ENCODE measurements at places on chromosomes 12 and 14.
A peak's percentile ranks its signal among the peaks of the same experiment; 100 is the strongest.

GRCh38 chr12:6041891-6042290, 82.6 kb downstream of the VWF start:
- no peak for DNase-seq

- no peak for DNase-seq
Measured at GRCh38 chr14:92902726-92903125, 20.2 kb upstream of the CHGA start.

DNA sequence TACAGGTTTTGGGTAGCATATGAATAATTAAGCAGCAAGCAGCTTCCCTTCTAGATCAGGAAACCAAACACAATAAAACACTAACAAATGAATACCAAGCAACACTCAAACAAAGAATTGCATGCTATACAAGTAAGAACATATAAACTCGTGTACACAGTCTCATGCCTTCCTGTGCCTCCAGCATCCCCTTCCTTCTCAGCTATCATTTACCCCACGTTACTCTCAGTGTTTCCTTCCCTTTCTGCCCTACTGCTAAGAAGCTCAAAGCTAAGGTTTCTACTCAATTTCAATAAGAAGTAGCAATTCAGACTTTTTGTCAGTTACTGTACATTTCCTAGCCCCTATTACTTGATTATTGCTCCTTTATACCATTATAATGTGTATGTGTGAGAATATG, 81.0 kb downstream of the DUSP16 start:
- DNase-seq: no peak

DNA sequence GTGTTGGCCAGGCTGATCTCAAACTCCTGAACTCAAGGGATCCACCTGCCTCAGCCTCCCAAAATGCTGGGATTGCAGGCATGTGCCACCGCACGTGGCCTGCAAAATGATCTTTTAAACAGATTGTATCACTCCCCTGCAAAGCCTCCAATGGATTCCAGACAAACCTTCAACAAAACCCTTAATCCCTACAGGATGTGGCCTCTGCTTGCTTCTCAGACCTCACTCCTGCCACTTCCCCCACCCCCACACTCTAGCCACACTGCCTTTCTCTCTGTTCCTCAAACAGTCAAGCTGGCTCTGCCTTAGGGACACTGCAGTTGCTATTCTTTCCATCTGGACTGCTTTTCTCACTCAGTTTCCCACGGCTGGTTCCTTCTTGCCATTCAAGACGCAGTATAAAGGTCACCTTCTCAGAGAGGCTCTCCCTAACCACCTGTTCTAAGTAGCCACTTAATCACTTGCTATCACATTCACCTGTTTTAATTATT, 47.3 kb upstream of the TMED10 start:
- DNase-seq: no peak

DNA sequence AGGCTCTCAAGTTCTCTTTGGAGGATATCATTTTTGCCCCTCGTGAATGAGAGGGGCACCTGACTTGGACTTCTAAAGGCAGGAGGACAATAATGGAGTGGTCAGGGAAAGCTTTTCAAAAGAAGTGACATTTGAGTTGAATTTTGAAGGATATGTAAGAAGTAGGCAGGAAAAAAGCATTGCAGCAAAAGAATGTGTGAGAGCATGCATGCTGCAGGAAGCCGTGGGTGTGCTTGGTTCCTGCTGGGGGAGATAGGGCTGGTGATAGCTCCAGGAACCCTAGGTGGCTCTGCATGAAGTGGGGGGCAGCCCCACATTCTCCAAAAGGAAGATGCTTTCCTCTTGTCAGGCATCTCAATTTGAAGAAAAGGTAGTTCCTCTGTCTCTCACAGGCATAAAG, 23.1 kb downstream of the ACVR1B start:
- no peak for DNase-seq

GRCh38 chr14:55645845-55646832, 66.1 kb downstream of the KTN1 start:
- DNase-seq: no peak

DNA sequence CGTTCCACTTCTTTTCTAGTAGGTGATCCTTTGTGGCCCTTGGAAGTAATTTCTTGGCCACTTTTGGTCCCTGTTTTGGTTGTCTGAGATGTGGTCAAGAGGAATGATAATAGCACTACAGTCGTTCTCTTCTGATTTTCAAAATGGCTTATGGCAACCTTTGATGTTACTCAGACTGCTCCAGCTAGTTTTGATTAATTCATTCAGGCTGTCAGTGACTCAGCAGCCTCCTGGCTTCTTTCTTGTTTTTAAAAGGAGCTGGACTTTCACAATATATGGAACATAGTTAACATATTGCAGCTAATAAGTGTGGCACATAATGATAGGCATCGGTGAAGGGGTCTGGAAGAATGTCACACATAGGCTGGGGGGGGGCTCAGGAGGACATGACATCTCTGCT, 47.3 kb downstream of the WDR20 start:
- DNase-seq: no peak

- DNase-seq: peak; percentile 79
Measured at GRCh38 chr12:46370792-46371717, 1.5 kb downstream of the SLC38A2 start.

DNA sequence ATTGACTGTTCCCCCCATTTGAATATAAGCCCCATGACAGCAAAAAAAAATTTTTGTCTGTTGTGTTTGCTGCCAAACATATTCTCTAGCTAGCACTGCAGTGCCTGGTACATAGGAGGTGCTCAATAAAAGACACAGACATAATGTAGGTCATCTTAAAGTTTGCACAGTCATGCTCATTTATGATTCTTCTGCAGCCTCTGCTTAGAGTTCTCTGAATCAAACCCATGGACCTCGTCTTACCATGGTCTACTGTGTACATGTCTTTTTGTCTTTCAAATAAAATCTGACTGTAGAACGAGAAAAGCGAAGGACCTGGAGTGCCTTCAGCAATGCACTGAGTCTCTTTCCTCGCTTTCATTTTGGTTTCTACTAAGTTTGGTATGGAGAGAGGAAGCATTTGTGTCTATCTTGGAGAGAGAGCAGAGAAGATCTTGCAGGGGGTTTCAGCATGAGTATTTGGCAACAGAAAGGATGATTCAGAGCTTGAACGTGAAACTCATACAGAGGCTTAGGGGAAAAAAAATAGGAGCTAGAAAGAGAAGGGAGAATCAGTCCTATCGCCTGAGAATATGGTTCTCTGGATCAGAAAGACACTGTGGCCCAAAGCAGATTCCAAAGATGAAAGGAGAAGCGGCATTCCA, 38.8 kb upstream of the TMCC3 start:
- no peak for DNase-seq

DNA sequence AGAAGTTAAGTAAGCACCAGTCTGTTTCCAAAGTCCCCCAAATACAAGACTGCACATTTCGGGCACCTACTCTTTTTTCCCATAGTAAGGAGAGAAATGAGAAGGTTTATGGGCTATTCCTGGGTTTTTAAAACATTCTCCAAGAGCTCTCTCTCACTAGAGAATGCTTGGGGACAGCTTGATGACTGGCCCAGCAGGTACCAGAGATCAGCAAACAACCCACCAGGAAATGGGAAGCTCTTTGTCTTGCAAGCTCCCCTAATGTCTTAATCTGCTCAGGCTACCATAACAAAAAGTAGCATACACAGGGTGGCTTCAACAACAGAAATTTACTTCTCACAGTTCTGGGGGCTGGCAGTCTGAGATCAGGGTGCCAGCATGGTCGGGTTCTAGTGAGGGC, 41.8 kb upstream of the CRY1 start:
- no peak for DNase-seq

DNA sequence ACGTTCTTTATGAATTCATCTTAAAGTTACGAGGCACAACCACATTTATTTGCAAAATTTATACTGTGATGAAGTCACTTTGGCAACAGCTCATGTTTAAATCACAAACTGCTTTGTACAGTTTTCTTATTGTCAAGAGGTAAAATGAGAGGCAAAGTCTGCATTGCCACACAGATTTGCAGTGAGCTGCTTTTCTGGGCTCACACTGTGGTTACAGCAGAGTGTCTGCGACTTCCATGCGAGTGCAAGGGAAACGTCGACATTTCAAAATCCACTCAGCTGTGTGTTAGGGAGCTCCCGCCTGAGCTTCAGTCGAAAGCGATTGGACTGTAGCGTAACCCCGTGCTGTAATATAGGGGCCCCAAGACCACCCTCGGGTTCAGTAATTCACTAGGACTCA, 13.0 kb downstream of the MTA1 start:
- DNase-seq: no peak

DNA sequence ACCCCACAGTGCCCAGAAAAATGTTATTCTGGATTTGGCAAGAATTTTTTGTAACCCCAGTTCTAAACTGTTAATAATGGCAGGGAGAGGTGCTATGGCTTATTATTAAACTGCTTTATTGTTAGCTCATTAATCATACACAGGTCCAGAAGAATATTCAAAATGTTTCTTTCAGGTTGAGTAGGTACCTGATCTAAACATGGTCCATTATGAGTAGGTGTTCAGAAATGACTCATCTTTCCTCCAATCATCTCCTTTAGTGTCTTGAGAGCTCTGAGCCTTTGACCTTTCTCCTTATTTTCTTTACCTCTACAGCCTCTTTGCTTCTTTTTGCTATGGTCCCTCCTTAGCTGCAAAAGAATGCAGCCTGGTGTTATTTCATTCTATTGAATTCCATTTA, 211.0 kb upstream of the GARIN6 start:
- no peak for DNase-seq

DNA sequence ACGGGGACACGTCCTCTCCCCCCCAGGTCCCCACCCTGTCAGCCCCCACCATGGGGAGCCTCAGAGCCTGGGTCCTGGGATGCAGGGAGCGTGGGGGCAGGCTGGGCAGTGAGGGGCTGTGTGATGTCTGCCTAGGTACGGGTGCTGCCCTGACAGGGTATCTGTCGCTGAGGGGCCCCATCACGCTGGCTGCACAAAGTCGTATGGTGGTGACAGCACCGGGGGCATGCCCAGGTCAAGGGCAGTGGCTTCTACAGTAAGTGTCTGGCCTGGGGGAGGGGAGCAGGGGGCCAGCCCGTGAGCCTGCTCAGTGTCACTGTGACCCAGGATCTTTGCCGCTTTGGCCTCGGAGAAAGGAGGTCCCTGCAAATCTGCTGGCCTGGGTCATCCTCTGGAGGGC, 23.3 kb downstream of the PAPLN start:
- no peak for DNase-seq

DNA sequence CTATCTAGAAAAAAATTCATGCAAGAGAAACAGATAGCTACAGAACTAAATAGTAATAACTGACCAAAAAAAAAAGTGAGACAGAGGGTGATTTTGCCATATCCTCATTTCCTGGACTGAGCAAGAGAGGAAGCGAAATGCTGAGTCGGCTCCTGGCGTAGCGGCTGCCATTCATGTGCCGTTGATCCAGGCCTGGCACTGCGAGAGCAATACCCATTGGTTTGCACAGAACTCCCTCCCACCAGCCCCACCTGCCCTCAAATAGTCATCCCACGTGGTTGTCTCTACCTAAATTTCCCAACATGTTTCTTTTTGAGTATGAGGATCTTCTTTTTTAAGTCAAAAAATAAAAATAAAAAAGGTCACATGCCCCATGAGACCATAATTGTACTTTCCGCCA, 9.4 kb upstream of the WNT5B start:
- no peak for DNase-seq

DNA sequence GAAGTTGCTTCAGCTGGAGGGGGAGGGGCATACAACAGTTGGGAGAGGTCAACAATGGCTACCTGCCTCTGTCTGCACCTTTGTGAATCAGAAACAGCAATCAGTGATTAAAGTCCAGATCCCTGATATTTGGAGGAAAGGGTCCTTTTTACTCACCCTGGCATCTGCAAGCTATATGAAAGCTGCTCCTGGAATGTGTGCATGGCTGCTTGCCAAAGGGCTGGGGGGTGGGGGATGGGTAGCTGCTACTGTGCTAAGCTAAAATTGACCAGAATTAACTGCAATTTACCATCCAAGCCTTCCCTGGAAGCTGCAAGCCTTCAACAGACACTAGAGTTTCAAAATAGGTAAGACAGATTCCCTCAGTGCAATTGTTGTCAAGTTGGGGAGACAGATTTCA, 13.5 kb upstream of the GTF2A1 start:
- DNase-seq: peak; percentile 42

GRCh38 chr14:86639146-86639545, 1109.2 kb downstream of the FLRT2 start:
- no peak for DNase-seq

GRCh38 chr12:14774074-14774905, 29.0 kb downstream of the WBP11 start:
- peak; percentile 96 for DNase-seq

GRCh38 chr12:85963326-85963725, 89.2 kb downstream of the NTS start:
- no peak for DNase-seq

- no peak for DNase-seq
Measured at GRCh38 chr14:86780876-86781510, 1212.0 kb downstream of the GALC start.

DNA sequence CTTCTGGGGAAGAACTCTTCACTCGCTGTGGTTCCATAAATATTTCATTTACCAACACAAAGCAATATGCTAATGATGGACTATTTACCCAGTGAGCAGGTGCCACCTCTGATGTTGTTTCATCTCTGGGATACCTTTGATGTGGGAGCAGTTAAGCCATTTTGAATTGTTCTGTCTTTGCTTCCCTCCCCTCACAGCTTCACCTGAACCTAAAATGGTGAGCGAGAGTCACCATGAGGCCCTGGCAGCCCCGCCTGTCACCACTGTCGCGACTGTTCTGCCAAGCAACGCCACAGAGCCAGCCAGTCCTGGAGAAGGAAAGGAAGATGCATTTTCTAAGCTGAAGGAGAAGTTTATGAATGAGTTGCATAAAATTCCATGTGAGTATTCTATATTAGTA, 352.7 kb downstream of the SYT1 start:
- no peak for DNase-seq

DNA sequence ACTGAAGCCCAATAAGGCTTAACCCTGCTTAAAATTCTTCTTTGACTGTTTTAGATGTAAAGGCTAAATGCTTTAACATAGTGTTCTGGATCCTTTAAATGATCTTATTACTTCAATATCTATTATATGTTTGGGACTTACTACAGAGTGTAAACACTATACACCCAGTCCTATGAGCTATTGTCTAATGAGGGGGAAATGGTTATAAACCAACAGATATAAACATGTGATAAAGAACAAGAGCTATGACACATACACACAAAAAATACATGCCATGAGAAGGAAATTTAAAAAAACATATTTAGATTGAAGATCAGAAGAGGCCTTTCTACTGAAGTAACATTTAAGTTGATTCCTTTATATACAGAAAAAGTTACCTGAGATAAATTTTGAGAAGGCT, 505.1 kb downstream of the FOXG1 start:
- no peak for DNase-seq

GRCh38 chr12:52122904-52123303, 43.4 kb downstream of the SMIM41 start:
- DNase-seq: no peak

- no peak for DNase-seq
Measured at GRCh38 chr12:90331821-90332220, 623.2 kb downstream of the CCER1 start.

GRCh38 chr12:6083601-6084000, 40.9 kb downstream of the VWF start:
- DNase-seq: no peak

DNA sequence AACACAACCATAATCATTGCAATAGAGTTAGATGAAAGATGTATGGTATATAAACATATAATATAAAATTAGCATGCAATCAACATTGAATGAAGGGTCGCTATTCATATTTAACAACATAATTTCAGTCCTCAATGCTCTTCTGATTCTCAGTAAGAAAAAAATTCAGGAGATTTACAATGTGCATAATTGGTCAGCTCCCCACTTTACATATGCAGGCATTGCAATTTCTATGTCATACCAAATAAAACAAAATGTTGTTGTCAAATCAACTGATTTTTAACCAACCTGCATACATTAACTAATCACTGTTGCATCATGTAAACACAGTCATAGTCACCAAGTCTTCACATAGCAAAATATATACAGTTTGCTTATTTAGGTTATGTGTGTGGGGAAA, 5.2 kb upstream of the SLCO1A2 start:
- DNase-seq: no peak
